ENCODE measurements at places on chromosomes 2 and 18. TPM values are rescaled to one million over a fixed set of nuclear protein-coding genes. Genes with fewer than 3 reads are reported as not detected.

DNA sequence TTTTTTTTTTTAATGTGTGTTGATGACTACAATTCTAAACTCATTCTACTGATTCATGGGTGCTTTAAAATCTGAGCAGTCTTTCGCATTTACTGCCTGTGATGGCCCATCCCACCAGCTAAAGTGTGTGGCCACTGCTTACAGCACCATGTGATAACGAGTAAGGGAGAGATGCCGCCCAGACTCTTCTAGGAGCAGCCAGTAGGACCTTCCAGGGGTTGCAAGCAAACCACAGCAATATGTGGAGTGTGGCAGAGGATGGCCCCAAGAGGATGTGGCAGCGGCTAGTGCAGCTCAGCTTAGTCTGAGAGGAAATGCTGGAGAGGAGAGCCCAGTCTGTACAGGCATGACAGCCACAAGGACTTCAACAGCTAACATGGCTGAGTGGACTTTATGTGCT is 14.9 kb downstream of the IL1B start:
- DNase-seq = no peak

- DNase-seq = peak; percentile 83
These were observed 100.9 kb downstream of the TNS1 start for GRCh38 chr2:217901835-217902378.

DNA sequence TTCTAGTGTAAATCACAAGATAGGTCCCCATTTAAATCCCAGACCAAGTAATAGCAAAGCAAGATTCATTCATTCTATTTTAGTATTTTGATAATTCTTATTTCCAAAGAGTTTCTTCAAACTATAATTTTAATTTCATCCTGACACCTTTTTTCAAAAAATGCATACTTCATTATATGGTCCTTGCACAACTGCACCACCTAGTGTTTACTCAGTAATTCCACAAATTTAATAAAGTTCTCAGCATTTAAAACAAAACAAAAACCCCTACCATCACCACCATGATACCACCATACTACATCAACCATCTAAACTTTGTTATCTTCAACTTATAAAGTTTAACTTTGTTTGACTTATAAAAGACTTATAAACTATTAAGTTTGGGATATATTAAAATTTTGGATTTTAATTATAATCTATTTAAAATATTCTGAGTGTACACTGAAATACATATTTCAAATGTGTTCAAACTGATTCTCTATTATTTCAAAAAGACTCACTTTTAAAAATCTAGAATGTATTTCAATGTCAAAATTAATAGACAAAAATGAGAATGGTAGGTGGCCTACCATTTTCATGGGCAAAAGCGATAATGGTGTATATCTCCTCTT is 44.2 kb downstream of the WDPCP start:
- DNase-seq = no peak

CHN1 gene
- 23.9 TPM for total RNA-seq

DNA sequence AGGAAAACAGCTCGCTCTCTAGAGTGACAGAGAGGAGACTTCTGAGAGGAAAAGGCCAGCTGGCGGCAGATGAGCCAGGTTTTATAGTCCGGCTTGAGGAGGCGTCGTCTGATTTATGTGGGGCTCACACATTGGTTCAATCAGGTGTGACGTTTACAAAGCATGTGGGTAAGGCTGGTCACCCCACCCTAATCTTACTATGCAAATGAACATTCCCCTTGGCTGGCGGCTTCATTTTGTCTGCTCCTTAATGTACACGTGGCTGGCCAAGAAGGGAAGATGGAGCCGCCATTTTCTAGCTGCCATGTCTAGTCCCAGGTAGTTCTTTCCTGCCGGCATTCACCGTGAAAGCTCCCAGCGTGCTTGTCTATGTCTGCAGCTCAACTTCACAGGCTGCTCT is 299.1 kb upstream of the SPRED2 start:
- no peak for DNase-seq

DNA sequence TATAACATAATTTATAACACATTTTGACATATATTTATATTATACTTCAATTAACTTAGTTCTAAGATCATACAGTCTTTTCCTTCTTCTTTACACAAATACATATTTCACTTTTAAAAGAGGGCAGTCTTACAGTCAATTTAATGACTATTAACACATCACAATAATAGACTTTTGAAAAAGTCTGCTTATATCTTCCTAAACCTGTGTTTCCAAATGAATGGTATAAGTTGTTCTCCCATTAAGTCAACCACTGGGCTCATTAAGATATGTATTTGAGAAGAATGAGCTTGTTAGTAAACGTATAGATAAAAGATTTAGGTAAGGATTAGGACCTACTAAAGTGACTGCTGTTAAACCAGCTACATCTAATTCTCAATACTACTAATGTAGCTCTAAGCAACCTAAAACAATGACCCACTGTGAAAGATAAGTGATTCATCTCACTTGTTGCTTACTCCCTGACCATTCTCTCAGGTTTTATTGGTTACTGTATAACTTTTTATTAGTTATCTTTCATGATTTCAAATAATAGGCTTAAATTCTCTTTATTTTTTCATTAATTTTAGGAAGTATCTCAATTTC is 27.0 kb downstream of the SLC40A1 start:
- no peak for DNase-seq

DNA sequence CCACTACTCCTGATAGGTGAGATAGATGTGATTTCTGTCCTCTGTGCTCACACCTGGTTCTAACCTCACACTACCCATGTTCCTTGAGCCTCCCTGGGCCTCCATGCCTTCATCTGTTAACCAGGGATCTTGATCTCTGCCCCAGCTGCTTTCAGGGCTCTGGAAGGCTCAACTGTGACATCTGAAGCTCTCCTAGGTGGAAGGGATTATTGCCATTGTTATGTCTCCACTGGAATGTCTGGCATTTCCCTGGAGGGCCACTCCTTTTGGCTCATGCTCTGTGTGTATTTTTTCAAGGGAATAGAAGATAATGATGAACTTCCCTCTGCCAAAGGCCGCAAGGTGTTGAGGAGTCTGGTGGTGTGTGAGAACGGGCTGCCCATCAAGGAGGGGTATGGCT is 41.2 kb downstream of the PCARE start:
- DNase-seq = peak; percentile 70

TNFRSF11A gene
- total RNA-seq = 0.75 TPM

Data from astrocyte (in vitro differentiated cells and primary cell).